ENCODE measurements at places on chromosomes 5 and 9.

DNA sequence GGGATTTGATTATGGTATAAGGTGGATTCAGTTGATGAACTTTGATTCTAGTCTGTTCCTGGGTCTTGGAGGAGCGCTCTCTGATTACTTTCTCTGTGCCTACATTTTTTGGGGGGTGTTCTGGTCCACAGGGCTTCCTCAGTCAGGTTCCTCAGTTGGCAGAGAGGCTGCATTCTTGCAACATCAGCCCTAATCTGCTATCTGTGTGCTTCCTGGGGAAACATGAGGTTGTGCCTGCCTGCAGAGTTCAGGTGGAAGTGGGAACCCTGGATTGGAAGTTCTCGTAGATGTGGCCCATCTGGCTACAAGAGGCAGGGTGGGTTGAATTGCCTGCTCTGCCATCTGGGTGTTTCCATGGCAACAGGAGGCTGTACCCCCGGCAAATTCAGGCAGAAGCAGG, 24.5 kb downstream of the POLK start:
- no peak for DNase-seq

DNA sequence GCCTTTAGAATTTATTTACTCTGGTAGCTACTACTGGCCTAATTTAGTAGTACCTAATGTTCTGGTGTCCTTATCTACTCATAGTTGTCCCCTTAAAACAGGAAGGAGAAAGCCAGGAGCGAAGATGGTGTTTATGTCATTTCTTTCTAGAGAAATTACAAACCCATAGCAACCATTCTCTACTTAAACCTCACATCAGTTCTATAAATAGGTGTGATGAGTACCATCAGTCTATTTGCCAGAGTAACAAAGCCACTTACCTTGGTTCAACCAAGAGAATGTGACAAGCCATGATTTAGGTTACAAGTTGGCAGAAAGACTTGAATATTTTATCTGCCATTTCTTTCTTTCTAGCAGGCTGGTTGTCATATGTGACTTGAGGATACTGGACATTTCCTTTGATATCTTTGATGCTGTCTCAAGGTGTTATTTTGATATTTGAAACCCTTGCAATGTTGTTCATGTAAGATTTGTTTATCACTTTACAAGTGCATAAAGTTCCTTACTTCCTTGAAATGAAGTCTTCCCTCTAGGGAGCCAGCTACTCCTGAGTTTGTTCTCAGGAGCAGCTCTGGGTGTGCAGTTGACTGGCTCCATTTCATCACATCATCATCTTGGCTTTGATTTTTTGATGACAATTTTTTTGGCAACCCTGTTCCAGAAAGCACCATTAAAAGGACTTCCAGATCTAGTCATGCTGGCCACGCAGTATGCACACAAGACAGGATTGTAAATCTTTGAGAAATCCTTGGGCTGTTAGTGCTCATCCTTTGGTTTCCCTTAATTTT, 286.8 kb downstream of the ARHGAP26 start:
- DNase-seq = no peak

DNA sequence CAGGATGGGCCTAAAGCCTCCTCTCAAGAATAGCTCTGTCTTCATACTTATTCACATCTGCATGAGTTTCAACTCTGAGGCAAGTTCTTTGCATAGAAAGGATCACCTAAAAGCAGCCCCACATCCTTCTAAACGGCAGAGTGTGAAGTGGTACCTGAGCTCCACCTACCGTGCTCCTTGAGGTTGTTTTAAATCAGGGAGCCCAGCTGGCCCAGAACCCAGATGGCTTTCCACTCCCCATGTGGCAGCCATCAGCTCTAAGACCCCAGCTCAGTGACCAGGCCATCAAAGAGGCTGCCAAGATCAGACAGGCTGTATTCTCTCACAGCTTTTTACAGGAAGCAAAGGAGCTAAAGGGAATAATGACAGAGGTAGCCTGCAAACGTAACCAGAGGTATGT, 299.3 kb downstream of the RASEF start:
- DNase-seq = no peak

DNA sequence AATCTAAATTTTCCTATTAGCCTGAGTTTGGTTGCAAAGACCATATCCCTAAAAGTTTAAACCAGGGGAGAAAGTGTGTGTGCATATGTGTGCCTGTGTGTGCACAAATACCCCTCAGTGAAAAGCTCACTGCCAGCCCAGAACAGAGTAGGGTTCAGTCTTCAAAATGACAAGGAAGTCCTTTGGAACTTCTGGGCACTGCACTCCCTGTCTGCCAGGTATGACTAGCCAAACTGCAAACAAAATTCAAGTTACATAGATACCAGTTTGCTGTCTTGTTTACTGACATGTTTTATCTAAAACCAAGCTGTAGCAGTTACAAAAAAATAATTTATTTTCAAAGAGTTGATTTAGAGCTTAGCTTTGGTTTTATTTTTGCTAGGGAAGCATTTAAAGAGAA, 100.1 kb downstream of the ARHGEF28 start:
- DNase-seq = no peak

DNA sequence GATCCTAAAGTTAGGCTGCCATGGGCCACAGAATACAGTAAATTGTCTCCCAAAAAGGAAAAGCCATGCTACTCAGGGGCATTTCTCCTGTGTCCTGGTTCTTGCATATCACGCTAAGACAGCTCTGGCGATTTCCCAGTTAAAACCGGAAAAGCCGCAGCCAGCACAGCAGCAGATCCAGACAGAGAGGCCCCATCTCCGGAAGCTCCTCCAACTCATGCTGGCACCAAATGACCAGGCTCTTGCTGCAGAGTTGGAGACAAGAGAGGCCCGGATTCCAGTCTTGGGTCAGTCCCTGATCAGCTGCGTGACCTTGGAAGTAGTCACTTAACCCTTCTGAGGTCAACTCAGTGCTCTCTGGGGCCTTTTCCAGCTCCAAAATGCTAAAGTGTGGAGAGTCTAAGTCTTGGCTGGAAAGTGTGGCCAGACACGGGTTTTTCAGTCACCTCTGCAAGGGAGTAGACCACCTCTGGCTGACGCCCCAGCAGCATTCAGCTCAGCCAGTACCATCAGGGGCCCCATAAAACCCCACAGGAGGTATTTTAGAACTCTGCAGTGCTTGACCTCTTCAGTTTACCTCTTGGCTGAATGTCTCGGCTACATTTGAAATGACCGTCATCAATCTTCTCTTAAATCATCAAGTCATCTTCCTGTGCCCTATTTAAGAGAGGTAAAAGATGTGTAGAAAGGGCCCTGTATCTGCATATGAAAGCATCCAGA, 16.2 kb downstream of the GDNF start:
- no peak for DNase-seq

GRCh38 chr9:111068771-111069170, 30.5 kb upstream of the LPAR1 start:
- no peak for DNase-seq

DNA sequence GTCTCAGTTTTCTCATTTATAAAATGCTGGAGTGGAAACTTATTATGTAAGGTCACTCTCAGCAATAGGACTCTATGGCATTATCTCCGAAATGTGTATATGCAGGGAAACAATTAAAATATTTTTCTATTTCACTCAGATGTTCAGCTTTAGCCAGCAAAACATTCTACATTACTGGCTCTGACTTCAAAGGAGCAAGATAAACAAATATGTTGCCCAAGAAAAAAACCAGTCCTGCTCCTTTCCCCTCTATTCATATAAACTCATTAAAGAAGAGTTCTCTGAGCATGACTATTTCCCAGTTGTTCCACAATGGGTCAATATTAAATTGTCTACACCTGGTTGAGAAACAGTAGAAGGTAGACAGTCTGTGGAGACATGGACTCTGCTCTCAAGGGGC, 155.0 kb downstream of the NPR3 start:
- no peak for DNase-seq

DNA sequence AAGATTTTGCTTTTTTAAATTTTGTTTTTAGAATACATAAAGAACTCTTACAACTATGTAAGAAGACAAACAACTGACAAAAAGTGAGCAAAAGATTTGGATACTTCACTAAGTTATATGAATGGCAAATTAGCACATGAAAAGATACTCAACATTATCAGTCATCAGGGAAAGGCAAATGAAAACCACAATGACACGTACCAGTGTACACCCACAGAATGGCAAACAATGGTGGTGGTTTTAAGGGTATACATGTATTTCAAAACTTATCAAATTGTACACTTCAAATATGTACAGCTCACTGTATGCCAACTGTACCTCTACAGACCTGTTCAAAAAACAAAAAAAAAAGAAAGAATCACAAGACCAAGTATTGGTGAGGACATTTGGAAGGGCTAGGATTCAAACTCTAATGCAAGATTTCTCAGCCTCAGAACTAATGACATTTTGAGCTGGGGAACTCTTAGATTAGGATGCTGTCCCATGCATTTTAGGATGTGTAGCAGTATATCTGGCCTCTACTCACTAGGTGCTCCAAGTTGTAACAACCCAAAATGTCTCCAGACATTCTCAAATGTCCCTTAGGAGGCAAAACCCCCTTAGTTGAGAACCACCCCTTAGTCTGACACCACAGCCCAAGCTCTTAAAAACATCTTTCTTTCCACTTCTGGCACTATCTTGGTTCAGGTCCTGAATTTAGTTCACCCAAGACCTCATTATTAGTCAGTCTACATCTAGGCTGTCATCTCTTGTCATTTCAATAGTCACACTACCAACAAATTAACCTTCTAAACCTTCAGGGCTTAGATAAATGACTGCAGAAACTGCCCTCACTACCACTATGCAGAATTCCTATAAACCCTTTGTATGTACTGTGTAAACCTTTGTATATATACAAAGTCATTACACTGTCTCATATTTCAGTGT, 9.7 kb downstream of the SCAI start:
- no peak for DNase-seq

- DNase-seq = peak; percentile 60
Observed at GRCh38 chr5:65062469-65063083, 293.8 kb downstream of the CWC27 start.

DNA sequence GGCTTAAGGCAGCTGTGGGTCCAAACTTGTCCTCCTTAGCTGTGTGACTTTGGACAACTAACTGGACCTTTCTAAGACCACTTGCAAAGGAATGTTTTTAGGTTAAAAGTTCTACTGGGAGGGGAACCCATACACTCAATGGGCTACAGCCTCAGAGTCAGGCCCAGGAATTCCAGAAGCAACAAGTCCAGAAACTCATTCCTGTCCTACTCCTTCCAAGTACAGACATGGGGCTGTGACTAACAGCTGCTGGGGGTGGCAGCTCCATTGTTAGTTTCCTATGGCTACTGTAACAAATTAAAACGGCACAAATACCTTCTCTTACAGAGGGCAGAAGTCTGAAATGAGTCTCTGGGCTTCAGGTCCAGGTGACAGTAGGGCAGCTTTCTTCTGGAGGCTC, 12.4 kb upstream of the AKNA start:
- DNase-seq = no peak

GRCh38 chr5:1027631-1028441, 19.2 kb downstream of the NKD2 start:
- no peak for DNase-seq

GRCh38 chr5:171166766-171167165, 142.3 kb upstream of the TLX3 start:
- DNase-seq = peak; percentile 44

- no peak for DNase-seq
Observed at GRCh38 chr5:114500756-114501155, 138.9 kb downstream of the KCNN2 start.

- DNase-seq = no peak
Observed at GRCh38 chr5:88882276-88883038, 527 bp downstream of the MEF2C start.

DNA sequence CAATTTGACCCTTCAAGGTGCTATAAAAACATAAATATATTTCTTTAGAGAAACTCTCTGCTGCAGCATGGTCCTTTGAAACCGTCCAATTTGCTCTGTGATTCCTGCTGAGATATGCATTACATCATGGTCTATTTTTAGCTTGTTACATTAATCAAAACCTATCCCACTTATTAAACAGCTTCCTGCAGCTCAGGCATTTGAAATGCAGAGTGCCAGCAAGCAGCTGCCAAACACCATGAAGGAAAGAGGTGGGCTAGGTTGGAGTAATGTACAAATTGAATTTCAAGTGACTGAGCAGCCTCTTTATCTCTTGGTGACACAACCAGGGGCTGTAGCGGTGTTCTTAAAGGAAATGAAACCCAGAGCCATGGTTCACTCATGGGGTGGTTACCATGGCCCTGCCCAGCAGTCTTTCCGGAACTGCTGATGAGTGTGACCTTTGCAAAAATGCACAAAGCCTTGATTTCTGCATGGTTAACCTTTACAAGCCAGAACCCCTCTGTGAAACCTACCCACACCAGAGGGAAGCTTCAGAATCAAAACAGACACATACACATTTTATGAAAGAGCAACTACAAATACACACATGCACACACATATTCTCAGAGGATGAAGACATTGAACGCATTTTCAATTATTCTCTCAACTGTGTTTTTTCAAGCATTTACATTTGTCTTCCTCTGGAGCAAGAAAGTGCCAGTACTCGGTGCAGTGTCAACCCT, 155.8 kb upstream of the ZNF608 start:
- DNase-seq = no peak

DNA sequence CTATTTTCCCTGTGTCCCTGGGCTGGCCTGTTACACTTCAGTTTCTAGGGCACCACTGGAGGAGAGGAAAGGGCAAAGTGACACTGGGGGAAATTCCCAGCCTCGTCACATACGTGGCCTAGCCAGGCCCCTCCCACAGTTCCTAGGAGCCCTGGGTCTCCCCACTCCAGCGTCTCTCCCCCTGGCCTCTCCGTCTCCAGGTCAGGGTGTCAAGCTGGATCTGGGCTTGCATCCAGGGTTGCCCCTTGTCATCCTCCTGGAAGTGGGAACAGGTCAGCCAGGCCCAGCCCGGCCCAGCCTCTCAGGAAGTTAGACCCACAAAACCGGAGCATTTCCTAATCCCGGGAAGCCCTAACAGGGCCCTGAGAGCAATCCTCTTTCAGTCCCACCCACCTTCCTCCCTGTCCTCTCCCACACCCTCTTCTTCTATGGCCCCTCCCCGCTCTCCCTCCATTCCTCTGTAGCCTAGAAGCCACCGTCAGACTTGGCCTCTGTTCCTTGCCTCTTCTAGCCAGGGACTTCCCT, 4.7 kb upstream of the TNIP1 start:
- DNase-seq = no peak

GRCh38 chr5:5492087-5492933, 69.8 kb downstream of the ICE1 start:
- peak; percentile 51 for DNase-seq

DNA sequence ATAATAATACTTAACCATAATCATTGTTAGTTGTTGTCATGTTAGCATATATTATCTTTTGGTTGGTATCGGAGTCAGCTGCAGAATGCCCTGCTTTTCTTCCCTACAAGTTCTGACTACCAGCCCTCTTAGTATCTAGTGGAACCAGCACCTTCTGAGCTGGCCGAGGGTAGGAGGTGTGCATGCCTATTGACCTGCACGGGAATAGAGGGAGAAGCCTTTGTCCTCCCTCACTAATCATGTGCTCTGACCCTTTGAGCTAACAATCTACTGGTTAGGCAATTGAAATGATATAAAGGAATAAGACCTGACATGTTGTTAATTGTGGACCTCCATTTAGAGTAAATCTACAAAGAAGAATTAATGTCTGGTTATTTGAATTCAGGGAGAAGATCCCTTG, 4.1 kb downstream of the PCSK5 start:
- DNase-seq = no peak

- DNase-seq = no peak
Observed at GRCh38 chr5:171595801-171596231, 176.4 kb downstream of the FGF18 start.

- DNase-seq = no peak
Observed at GRCh38 chr9:133758228-133758627, 20.1 kb upstream of the SARDH start.
